ENCODE measurements at places on chromosomes 2 and 18.

- no peak for DNase-seq
These were observed 678.3 kb upstream of the NRXN1 start for GRCh38 chr2:51710222-51710621.

- DNase-seq: no peak
These were observed 20.5 kb upstream of the ZNF516 start for GRCh38 chr18:76515576-76515975.

DNA sequence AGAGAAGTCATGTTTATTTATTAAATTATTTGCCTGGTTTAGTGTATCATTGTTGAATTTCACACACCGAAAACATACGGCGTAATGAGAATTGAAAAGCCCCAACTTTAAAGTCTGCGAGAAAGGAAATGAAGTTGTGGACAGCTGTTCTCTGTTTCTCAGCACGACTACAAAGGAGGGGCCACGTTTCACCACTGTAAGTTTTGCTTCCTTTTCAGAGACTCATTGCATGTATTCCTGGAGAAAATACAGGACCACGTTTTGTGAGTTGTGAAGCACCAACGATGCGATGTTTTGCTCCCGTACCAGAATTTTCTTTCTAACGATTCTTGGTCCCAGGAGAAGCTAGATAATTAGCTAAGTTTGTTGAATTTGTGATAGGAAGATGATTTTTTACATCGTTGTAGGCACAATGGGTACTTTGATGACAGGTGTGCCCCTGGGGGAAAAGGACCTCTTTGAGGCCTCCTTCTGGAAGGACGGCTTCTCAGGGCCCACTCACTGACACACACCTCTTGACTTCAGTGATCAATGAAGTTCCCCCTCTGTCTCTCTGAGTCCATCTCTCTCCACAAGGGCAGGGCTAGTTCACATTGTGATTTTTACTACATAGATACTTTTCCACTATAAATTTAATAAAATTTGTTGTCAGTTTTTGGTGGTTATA lies 23.7 kb upstream of the ACKR3 start:
- no peak for DNase-seq

- DNase-seq: no peak
These were observed 130.4 kb downstream of the TTC27 start for GRCh38 chr2:32758232-32758631.

DNA sequence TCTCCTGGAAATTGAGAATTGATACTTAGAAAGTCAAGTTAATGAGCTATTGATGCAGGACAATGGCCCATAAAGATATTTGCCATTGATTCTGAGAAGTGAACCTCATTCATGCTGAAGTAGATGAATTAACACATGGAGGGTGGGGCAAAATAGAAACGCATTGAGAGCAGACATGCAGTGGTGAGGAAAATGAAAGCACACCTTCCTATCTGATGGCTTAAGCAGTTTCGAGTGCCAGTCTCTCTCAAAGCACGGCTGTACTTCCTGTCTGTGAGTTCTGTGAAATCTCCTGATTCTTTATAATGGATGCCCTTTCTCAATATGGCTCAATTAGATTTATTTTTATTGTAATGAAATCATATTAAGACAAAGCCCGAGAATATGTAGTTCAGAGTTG lies 247.0 kb downstream of the TMX3 start:
- peak; percentile 43 for DNase-seq

DNA sequence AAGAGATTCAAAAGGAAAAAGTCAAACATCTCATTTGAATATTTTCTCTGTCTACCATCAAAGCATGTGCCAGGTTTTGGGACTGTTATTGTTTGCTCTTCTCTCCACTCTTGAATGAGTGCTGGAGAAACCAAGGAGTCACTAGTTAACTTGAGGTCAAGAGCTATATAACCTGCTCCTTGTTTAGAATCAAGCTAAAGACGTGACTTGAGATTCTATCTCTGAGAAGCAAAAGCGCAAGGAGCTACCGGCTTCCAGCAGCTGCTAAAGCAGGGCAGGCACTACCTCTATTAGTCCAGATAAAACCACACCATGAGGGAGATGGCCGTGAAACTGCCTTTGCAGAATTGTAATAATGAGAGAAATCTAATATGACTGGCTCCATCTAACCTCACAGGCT lies 36.0 kb downstream of the UXS1 start:
- DNase-seq: no peak

- DNase-seq: peak; percentile 85
These were observed 33.2 kb upstream of the YES1 start for GRCh38 chr18:845152-845819.

- DNase-seq: no peak
These were observed 265.8 kb downstream of the ALK start for GRCh38 chr2:29655391-29656086.

- DNase-seq: no peak
These were observed 17.1 kb downstream of the ARHGAP15 start for GRCh38 chr2:143146366-143146765.

DNA sequence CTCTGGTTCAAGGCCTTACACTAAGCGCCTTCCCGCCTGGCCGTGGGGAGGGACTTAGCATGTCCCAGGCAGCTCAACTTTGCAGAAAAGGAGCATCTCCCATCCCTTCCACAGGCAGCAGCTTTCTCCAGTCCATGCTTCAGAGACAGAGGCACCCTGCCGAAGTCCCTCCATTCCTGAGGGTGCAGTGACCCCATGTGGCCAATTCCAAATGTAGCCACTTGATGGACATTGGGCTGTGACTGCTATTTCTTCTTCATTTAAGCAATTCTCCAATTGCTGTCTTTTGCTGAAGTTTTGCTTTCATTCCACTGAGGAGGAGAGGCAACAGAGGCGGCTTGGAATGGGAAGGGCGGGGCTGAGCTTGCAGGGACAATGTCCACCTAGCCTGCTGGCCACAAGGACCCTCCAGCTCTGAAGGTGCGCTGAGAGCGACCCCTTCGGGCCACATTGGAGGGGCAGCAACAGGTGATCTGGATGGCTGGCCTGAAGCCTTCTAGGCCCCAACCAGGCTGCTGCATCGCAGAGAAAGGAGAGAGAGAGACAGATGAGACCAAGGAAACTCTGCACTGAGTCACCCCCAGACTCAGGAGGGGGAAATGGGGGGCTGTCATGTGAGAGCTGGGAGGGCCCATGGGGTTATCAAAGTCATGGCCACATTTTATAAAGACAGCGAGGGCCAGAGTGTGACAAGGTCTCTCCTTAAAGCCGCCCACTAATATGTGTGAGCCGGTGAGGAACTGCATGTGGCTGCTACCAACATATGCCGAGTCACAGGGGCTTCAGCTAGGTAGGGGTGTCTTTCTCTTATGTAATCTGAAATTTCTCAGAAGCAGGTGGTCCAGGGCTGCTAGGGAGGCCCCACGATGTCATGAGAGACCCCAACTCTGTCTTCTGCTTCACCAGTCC lies 61.3 kb downstream of the LONRF2 start:
- DNase-seq: peak; percentile 74

- no peak for DNase-seq
These were observed 435 bp downstream of the ZNF532 start for GRCh38 chr18:58865033-58865590.

DNA sequence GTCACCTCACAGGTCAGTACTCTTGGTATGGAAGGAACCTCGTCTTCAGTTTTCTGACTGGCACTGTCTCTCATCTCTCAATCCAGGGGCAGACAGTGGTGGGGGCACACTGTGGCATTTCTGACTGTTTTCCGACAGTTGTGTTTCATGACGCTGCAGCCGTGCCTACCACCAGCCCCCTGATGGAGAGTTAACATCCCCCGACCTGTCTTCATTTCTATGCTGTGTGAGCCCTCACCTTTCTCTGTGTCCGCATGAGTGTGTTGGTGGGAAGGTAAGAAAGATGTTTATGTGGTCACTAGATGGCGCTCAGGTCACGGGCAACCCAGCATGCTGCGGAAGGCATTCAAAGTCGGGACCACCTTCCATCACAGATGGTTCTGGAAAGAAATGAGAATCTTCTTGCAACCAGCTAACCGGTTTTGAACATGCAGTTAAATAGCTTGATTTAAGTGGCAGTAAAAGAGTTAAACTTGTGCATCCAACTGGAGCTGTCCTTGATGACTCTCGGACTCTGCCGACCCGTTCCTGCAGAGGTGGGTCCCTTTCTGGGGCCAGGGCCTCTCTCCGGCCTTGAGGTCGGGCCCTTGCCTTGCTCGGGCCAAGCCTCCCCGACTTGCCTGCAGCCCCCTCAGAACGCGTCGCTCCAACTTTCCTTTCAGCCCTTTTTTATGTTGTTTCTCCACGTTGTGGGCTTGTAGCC lies 92.4 kb downstream of the DYSF start:
- peak; percentile 61 for DNase-seq

- DNase-seq: no peak
These were observed 228.5 kb upstream of the FSIP2 start for GRCh38 chr2:185510060-185510459.

DNA sequence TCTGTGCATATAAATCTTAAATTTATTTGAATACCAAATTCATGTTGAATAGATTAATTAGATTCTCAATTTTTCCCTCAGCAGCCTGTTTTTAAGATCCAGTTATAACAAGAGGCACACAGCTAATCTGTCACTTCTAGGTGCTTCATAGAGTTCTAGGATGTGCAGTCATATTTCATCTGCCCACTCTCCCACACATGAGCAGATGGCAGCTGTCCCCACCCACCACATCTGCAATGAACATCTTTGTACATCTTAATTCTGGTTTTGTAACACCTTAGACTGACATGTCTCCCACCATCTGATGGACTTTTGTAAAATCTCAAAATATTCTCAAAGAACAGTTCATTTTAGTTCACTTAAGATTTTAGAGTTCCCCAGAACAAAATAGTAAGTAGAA lies 250.8 kb upstream of the ST6GAL2 start:
- DNase-seq: no peak

- DNase-seq: no peak
These were observed 155.8 kb downstream of the ALPK2 start for GRCh38 chr18:58473071-58473470.

DNA sequence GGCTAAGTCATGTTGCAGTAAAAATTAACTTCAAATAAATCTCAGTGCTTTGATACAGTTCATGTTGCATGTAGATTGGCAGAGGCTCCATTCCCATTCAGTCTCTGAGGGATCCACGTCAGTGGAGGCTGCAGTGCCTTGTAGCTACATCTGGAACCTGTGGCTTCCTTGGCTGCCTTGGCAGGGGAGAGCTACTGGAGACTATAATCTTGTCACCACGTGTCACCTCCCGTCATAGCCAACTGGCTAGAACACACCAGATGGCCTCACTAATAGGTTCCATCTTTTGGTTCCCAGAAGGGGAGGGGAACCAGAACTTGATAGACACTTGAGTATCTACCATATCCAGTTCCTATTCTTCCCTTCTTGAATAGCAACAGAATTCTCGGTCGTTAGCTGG lies 28.4 kb downstream of the E2F6 start:
- DNase-seq: no peak

- DNase-seq: peak; percentile 53
These were observed 204.8 kb downstream of the ANAPC1 start for GRCh38 chr2:111679202-111679601.

GRCh38 chr2:123597988-123598387 lies 427.1 kb upstream of the CNTNAP5 start:
- no peak for DNase-seq

GRCh38 chr18:47175283-47175897 lies 774 bp downstream of the IER3IP1 start:
- peak; percentile 16 for DNase-seq

GRCh38 chr2:238920601-238921001 lies 72.7 kb downstream of the TWIST2 start:
- no peak for DNase-seq

DNA sequence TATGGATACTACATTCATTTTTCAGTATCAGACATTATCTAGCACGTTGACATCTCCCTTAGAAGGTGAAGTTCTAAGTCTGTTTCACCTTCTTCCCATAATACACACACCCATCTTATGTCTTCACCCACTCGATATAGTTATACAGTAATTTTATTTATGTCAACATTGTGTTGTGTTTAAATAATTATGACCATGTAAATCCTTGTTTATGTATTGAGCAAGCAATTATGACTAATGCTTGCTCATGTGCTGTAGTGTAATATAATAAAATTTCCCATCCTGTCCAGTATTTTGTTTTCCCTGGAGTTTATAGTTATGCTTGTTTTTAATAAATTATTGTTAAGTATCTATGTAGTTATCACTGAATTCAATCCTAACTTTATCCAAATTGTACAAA lies 163.2 kb downstream of the MTX2 start:
- DNase-seq: no peak

GRCh38 chr2:189683348-189683747 lies 8.9 kb downstream of the ANKAR start:
- DNase-seq: peak; percentile 78

DNA sequence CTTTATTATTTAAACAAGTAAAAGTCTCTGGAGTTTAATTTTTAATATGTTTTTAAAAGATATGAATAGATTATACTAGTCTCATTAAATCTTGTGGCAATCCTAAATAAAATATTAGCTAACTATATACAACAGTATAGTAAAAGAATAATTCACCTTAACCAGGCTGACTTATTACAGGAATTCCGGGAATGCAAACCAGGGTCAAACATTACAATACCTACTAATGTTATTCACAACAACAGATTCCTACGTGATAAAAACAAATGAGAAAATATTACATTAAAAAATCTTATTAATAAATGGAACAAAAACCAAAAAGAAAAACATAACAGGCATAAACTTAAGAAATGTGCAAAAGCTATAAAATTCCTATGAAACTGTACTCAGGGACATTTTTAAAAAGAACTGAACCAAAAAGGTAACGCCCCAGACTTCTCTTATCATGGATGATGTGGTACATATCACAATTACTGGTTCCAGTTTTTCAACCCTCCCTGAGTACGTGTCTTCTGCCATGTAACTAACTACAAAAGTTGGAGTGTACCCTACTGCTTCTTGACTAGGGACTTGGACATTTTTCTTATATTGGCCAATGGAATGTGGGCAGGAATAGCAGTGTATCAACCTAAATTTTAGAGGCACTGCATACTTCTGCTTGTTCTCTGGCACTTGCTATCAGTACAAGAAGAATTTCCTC lies 20.2 kb downstream of the TTC21B start:
- no peak for DNase-seq

- no peak for DNase-seq
These were observed 12.6 kb downstream of the SLC20A1 start for GRCh38 chr2:112658301-112658700.

DNA sequence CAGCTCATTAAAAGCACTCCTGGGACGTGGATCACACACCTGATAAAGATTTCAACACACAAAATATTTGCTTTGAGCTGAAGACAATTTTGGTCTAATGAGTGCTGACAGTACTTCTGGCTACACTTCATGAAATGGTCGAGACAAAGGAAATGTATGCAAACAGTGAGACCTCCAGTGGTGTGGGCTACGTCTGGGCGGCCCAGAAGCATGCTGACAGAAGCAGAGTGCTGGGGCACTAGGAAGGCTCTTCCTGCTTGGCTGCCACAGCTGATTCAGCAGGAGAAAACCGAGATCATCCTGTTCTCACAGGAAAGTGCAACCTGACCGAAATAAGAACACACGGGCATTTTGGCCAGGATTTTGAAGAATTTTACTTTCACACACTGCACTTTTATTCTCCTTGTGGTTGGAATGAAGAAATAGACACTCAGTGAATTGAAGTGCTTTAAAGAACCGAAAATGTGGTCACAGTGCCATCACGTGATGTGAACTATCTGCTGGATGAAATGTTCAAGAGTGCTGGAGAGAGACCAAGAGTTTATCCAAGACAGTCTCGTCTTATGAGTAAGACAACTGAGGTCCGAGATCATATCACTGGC lies 149.5 kb downstream of the CCBE1 start:
- DNase-seq: peak; percentile 81

GRCh38 chr18:57270156-57270555 lies 82.2 kb upstream of the ST8SIA3 start:
- DNase-seq: no peak

- no peak for DNase-seq
These were observed 23.0 kb downstream of the SCN1A start for GRCh38 chr2:166104773-166105172.

All from M059J (cell line).